ENCODE measurements at places on chromosomes 1 and 21.

DNA sequence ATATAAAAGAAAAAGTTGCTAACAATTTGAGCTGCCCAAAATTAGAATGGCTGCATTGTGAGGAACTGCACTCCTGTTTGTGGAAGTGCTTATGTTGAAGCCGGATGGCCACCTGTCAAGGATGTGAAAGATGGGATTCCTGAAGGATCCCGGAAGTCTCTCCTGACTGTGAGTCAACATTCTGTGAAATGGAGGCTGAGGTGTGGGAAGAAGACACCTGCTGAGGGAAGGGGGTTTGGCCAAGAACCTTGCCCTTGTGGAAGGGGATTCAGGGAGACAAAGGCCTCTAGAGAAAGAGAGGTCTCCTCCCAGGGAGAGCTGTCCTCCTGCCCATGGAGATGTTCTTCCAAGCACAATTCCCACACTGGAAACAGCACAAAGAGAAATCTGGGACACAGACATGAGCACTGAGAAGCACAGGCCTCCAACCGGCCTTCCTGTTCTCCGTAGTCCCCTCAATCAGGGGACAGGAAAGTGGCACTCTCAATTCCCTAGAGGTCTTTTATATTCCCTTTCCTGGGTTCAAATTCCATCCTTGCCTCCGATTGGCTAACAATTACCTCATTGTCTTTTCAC is 70.5 kb downstream of the CD2 start:
- DNase-seq = no peak

DNA sequence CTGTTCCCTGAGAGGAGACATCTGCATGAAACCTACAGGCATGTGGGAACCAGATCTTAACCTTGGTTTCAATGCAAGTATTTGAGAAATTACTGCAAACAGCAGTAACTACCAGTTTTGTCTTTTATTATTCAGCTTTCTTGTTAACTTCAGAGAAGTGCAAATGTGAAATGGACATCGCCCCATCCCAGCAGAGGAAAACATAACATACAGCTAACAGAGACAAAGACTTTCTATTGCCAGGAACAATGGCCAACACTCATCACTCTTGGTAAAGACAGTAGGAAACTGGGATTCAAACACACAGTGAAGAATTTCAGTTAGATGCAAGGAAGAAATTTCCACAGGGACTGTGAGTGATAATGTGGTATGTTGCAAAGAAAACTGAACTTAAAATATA is 115.1 kb downstream of the SLC30A10 start:
- no peak for DNase-seq

GRCh38 chr1:198113342-198113750 is 43.5 kb upstream of the NEK7 start:
- no peak for DNase-seq

GRCh38 chr1:22273686-22274681 is 131.1 kb upstream of the WNT4 start:
- DNase-seq = no peak

DNA sequence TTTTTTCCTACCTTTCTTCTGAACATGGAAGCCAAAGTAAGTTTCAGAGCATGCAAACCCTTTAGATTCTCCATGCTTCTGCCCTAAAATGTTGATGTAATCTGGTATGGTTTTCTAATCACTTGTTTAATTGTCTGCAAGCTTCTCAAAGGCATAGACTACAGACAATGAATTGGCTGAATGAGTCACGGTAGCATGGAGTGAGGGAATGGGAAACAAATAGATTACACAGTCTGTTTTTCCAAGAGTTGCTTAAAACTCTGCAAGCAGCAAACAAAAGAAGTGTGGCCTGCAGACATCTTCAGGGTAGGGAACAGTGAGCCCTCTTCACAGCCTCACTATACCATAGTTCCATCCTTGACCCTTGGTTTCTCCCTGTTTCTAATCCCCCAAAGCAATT is 326.0 kb downstream of the BARHL2 start:
- no peak for DNase-seq

GRCh38 chr1:32496127-32496526 is 31.3 kb downstream of the ZBTB8B start:
- DNase-seq = no peak

DNA sequence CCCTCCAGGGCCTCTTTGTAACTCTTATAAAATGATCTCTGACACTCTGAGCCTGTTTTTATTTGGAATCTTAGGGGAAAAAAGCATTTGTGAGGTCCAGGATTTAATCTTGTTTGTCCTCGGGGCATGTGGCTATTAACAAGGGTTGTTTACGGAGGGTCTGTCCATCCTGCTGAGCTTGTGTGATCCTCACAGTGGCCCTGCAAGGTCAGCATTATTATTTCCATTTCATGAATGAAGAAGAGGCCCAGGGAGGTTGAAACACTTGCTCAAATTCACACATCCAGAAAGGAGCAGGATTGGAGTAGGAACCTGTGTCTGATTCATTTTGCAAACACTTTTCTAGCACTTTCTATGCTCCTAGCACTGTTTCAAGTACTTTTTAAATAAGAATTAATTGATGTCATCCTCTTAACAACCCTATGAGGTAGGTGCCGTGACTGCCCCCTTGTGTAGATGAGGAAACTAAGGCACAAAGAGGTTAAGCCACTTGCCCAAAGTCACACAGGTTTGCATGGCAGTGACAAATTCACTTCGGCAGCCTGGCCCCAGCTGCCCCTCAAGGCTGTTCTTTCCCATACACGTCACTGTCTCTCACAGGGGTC is 178.9 kb downstream of the MIS18A start:
- DNase-seq = no peak

DNA sequence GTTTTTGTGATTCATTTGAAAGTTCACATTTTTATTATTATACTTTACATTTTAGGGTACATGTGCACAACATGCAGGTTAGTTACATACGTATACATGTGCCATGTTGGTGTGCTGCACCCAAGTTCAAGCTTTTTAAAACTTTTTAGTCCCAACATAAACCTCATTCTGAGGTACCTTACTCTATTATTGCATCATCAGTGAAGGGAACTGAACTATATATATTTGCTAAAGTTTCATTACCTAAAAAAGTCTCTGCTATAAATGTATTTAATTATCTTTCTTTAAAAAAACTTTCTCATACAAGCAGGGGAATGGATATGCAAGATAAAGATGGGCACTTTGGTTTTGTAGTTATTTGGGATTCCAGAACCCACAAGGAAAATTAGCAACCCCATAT is 931.4 kb upstream of the ADGRL2 start:
- no peak for DNase-seq

- no peak for DNase-seq
Observed at GRCh38 chr1:175155936-175156335, 36.6 kb downstream of the KIAA0040 start.

DNA sequence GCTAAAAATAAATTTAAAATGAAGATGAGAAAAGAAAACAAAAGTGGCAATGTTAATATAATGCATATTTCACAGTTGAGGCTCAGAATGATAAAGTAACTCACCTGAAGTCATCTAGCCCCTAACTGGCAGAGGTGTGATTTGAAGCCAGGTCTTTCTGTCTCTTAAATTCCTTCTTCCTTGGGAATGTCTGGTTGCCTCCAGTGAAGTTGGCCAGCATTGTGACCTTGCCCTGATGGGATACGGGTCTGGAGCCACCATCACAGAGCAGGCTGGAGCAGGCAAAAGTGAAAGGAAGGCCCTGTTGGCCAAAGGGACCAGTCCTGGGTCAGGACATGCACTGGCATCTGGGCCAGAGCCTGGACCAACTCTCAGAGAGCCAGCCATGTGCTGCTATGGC is 111.7 kb downstream of the EPHB2 start:
- DNase-seq = no peak

DNA sequence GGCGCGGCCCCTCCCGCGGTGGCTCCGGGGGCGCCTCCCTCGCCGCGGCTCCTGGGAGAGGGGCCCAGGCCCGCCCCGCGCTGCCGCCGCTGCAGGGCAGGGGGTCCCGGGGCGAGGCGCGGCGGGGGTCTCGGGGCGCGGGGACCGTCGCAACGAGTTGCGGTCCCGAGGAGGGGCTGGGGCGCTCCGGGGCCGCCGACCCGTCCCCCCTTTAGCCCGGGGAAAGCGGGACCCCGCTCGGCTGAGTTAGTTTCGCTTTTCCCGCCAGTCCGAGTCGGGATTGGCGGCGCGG is 493 bp downstream of the SPSB1 start:
- no peak for DNase-seq

GRCh38 chr1:99702221-99702620 is 56.3 kb downstream of the PALMD start:
- no peak for DNase-seq

- no peak for DNase-seq
Observed at GRCh38 chr1:118143121-118143520, 41.9 kb downstream of the SPAG17 start.
